ENCODE measurements at places on chromosomes 6 and 20. TPM values are rescaled to one million over a fixed set of nuclear protein-coding genes. Genes with fewer than 3 reads are reported as not detected.

TINAG gene
- not detected for total RNA-seq

DNA sequence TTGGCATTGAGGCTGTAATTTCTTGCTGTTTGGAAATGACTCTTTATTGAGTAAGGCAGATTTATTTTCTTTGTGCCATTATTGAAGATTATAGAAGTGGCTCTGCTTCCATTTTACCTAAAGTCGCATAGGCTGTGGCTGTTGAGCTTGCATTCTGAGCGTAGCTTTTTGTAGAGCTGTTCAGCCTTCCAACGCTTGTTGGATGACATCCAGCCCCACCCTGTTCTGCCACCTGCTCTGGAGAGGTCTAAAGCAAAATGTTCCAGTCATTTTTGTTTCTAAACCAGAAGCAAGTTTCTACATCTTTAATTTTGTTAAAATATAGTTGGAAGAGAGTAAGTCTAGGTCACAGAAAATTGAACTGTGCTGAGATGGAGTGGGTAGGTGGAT is 24.4 kb downstream of the UST start:
- no peak for DNase-seq

DNA sequence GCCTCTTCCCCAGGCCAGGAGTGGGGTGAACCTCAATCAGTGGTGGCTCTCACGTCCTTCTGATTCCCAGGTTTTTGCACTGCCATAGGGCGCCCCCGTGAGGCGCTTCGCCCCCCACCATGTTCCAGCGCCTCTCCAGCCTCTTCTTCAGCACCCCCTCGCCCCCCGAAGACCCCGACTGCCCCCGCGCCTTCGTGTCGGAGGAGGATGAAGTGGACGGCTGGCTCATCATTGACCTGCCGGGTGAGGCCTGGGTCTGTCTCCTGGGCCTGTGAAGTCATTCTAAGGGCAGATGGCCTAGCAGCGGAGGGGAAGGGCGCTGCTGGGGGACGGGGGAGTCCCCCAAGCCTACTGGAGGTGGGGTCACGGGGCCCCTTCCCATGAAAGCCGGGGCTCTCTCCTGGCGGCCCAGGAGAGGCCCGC is 4.5 kb downstream of the TP53INP2 start:
- peak; percentile 57 for DNase-seq

DNA sequence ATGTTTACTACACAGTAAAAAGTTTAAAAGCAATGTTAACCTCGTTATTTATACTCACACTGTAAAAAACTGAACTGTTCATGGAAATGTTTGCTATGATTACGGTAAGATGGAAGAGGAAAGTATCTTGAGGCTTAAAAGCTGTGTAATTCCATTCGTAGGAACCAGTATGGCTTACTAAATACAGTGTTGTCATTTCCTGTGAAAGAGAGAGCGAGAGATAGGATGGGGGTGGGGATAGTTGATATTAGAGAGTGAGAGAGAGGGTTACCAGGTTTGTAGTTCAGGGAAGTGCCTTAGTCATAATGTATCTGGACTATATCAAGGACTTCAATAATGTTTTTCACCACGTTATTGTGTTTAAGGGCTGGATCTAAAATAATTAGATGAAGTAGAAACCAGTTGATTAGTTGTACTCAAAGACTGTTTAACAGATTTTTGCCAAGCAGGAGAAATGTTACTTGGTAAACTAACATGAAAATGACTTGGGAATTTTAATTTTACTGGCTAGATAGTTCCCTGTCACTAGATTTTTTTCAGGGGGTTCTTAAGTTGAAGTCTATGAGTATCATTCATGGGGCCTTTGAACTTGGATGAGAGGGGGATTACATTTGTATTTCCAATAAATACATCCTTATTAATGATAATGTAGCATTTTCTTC is 30.4 kb downstream of the AFDN start:
- no peak for DNase-seq
